ENCODE measurements at places on chromosomes 6 and 20. TPM values are rescaled to one million over a fixed set of nuclear protein-coding genes. Genes with fewer than 3 reads are reported as not detected.

GRCh38 chr6:15518057-15518456 is 144.8 kb downstream of the DTNBP1 start:
- no peak for DNase-seq

PRPH2 gene
- not detected for total RNA-seq

DNA sequence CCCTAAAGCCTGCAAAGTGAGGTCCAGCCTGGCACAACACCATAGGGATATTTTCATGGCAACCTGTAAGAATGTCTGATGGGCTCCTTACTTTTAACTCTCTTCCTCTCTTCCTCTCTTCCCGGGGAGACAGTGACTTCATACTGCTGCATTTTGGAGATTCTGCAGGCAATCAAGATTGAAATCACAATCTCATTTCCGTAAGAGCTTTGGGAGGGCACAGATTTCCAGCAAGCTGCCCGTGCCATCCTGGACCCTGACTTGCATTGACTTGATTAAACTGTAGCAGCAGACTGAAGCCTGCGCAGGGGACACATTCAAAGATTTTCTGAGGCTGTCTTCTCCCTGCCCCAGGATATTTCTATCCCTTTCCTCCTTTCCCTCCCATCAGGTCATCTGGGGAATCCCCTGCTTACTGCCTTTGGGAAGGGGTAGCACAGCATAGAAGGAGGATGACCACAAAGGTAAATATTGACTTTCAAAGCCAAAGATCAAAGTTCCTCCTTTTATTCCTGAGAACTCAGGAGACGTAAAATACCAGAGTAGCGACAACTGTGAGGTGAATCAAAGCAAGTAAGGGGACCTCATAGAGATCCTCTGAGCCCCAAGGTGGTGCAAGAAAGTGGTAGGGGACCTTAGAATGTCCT is 504.0 kb upstream of the ARID1B start:
- DNase-seq, result no peak

DNA sequence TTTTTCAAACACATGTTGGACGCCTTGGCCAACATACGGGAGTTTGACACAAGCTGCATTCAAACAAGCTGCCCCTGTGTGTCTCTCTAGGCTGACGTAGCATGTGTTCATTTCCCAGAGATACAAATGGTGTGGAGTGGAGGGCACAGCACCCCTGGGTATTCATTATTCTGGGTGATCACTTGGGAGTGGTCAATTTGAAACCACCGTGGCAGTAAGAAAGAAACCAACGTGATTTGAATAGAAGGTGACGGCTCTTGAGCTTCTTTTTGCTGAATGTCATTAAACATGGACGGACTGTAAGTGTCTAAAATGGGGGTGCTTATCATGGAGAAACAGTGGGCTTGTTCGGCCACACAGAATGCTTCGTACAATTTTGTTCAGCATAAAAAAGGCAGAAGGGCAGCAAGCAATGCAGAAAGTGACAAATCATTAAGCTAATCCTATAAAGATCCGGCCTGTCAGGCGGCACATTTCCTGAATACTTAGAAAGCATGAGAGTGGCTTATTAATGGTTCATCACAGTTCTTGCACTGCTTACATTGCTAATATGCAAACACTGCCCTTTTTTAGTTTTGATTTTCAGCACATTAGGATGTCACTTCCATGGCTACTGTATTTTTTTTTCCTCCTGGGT is 1261.9 kb upstream of the CITED2 start:
- DNase-seq, result no peak

PARD6B gene
- 10.9 TPM for total RNA-seq
